NCI-H1930 (cell line): ENCODE measurements at places on chromosomes 2 and 18.

GRCh38 chr2:239936838-239937581, 88.1 kb downstream of the NDUFA10 start:
- DNase-seq = no peak

DNA sequence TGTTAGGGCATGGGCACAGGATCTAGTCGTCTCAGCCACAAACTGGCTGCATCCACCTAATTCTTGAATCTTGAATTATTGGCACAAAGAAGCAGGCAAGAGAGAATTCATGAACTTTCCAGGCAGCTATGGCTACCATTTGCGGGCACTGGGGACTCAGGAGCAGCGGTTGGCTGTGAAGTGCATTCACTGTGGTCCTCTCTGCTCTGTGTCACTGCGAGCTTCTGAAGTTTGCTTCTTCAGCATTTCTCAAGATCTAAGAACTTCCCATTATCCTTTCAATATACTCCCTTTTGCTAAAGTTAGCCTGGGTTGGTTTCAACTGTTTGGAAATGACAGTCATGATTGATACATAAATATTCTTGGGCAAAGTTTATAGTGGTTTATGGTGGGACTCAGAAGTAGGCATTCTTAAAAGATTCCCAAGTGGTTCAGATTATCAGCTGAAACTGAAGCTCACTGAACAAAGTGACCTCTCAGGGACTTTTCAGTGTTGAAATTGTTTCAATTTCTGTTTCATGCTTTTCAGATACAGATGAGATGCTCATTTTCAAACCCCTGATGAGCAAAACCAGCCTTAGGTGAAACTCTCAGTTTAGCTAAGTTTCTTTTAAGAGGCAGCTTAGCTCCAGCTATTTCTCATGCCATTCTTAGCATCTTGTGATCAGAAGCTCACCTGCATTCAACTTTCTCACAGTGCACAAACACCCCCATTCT, 1258.3 kb upstream of the GYPC start:
- no peak for DNase-seq

DNA sequence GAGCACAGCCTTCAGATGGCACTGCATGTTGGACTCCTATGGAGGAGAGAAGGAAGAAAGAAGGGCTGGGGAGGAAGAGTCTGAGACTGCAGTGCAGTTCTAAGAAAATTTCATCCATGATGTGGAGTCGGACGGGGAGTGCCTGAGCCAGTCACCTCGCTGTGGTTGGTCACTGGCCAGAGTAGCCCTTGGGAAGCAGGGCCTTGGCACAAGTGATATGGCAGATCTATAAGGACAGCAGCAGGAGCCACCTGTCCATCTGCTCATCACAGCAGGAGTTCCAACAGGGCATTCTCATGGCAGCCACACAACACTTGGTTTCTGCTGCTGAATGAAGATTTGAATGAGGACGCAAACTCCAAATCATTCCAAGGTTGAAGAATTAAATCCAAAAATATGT, 314.8 kb downstream of the CYP26B1 start:
- DNase-seq = no peak

- DNase-seq = no peak
Observed at GRCh38 chr2:77479895-77480294, 42.3 kb downstream of the LRRTM4 start.

DNA sequence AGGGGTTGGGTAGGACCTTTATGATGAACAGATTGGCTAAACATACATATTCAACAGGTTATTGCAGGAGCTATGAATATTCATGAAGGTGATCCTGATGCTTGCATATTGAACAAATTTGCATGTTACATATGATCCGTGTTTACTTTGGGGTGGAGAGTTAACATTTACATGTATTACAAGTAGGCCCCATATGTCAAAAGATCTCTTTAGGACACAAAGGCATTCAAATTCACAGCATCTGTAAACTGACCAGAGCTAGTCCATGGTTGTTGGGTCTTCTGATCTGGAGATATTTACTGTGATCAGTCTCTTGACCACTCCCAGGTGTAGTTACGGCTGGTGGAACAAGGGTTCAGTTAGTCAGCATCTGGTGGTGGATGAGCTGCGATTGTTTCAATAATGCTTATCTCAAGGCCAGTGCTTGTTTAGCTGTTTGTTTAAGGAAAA, 80.4 kb downstream of the PMAIP1 start:
- DNase-seq = no peak

DNA sequence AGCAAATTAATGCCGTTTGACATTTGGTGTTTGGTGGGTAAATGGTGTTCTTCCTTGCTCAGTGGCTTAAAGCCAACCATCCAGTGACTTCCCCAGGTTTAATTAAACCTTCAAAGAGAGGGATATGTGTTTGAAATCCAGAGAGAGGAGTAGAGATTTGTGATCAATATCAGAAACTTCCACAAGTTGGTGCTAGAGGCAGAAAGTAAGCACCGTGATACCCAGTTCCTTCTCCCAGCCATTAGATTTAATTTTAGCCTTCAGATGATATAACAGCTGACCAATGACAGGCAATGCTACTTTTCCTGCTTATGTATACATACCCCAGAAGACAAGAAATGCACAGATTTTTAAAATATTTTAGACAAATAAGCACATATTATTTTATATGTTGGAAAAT, 398.5 kb downstream of the CDH2 start:
- peak; percentile 16 for DNase-seq

- no peak for DNase-seq
Observed at GRCh38 chr2:240789501-240790369, 30.3 kb downstream of the KIF1A start.

DNA sequence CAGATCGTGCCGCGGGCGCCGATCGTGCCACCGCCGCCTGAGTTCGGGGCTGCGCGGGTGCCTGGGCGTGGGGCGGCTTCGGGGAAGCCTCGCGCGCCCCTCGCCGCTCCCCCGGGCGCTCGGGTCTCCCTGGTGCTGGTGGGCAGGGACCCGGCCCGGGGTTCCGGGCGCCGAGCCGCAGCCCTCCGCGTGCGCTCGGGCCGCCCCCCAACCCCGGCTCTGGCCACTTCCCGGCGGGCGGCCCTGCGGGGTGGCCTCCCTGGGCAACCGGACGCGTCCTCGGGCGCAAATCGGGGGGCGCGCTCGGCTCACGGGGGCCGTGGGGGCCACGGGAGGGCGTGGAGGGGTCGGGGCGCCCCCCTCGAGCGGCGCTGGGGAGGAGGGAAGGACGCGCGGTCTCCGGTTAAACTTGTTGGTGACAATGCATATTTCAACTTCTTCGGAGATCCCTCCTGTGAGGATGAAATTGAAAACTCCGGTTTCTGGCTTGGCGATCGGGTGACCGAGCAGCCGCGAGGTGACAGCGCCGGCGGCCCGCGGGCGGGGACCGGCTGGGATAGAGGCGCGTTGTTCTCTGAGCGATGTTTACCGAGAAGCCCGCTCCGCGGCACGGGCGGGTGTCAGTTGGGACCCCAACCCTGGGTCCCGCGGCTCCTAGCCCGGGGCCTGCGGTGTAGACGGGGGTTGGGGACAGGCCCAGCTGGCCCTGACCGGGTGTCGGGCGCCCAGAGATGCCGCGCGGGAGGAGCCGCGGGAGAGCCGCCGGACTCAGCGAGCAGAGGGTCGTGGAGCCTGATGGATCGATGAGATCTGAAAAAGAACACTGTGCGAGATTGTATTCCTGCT, 676 bp downstream of the SH3BP4 start:
- DNase-seq = peak; percentile 4

DNA sequence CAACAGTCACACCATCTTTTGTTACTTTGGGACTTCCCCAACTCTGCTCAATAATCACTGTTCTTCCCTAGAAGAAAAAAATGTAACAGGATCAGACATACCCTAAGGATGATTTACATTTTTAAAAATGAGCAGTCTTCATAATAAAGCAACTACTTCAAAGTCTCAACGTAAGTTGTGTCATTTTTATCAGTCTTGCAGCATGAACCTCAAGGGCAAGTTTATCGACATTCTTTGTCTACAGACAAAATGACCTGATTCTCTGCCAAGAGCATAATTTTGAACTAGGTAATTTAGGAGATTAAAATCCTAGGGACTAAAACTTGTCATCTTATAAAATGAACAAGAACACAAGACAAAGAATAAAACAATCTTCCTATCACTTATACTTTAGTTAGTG, 2.3 kb downstream of the HSPD1 start:
- DNase-seq = no peak

DNA sequence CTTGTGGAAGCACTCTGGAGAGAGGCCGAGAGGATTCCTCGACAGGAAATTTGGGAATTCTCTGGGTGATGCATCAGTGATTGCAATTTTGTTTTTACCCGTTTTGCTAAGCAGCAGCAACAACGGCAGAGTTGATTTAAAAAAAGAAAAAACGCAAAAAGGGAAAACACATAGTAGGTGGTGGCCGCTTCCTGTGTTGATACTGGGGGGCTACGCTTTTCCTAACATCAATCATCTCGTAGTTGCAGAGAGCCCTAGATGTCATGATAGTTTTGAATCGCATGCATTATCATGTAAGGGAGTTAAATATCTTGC, 271 bp upstream of the RBM43 start:
- DNase-seq = no peak
